ENCODE measurements at places on chromosomes 6 and 20. TPM values are rescaled to one million over a fixed set of nuclear protein-coding genes. Genes with fewer than 3 reads are reported as not detected.

GRCh38 chr6:152353440-152353839 is 283.7 kb downstream of the SYNE1 start:
- no peak for DNase-seq

- DNase-seq = no peak
These were observed 34.5 kb upstream of the TGM6 start for GRCh38 chr20:2346188-2346587.

SNTA1 gene
- 10.5 TPM for polyA plus RNA-seq

DNA sequence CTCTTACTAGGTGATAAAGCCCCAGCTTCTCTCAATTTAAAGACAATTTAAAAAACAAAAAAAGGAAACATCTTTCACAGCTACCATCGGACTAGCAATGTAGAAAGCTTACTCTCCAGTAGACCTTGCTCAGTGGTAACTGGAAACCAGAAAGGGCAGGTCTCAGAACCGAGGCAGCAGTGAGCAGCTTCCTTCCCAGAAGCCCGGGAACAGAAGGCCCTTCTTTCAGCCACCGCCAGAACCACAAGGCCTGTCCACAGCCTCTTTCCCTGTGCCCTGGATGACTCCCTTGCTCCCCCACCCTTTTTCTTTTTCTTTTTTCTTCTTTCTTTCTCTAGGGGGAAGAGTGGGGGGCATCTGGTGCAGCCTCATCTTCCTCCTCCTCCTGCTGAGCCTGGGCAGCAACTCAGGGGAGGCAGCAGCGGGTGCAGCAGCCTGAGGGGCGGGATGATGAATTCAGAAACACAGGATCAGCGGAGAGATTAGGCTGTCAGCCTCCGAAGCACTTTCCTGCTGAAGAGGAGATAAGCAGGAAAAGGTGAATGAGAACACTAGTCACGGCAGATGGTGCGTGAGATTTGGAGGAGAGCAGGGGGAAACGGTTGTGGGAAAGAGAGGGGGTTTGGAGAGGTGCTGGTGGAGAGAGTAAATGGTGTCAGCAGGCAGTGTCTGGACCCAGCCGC is 158.5 kb downstream of the ID4 start:
- no peak for DNase-seq

- DNase-seq = no peak
These were observed 24.7 kb downstream of the EDN3 start for GRCh38 chr20:59325142-59325523.

PRSS16 gene
- 0.13 TPM for polyA plus RNA-seq

SYNE1 gene
- polyA plus RNA-seq = 49.9 TPM

DNA sequence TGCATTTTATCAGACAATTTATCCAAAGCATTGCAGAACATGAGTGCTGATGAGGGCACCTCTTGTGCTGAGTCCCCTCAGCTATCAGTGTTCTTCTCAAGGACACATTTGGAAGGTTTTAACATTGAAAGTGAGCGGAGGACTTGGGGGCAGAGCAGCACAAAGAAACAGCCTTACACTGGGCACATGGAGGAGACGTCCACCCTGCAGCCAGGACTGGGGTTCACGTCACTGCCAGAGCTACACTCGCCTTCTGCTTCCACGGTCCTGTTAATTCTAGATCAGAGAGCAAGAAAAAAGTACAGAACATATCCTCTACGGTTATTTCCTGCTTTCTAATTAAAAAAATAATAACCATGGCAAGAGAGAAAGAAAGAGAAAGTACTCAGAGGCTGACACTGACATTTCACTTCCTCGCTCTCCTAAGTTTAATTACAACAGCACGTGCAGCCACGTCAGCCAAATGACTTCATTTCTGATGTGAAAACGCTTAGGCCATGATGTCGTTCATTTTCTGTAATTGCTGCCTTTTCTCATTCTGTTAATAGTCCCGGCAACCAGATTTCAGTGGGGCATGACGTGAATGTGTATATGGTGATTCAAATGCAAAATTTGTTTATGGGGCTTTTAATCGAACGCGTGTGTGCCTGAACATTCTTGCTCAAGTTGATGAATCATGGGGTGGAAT is 5.1 kb downstream of the PRND start:
- DNase-seq = no peak

GRCh38 chr6:132730560-132730959 is 16.7 kb upstream of the VNN1 start:
- DNase-seq = no peak

- DNase-seq = no peak
These were observed 69.5 kb upstream of the ELOVL5 start for GRCh38 chr6:53418288-53418687.

- no peak for DNase-seq
These were observed 119.5 kb upstream of the KCNK16 start for GRCh38 chr6:39441986-39442385.

DNA sequence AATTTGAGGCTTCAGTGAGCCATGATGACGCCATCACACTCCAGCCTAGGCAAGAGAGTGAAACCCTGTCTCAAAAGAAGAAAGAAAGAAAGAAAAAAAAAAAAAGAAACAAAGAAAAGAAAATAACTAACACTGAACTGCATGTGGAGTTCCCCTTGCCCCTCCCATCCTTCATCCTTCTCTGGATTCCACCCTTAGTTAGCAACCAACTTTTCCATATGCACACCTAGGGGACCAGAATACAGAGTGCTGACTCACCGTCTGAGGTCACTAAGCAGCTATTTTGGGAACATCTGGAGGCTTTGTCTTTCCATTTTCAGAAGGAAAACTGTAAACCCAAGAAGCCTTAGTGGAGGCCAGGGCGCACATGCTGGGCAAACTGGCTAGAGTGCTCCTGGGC is 257.4 kb downstream of the MAFB start:
- DNase-seq = no peak

GRCh38 chr6:63792736-63793464 is 157.3 kb downstream of the PHF3 start:
- no peak for DNase-seq

- no peak for DNase-seq
These were observed 13.0 kb upstream of the F13A1 start for GRCh38 chr6:6333501-6333900.

Data from left renal pelvis (tissue), 4 donors.